ENCODE measurements at places on chromosomes 1 and 21.
A peak's percentile ranks its signal among the peaks of the same experiment; 100 is the strongest.

GRCh38 chr1:234400773-234401172, 27.5 kb downstream of the COA6 start:
- no peak for DNase-seq

GRCh38 chr1:44103270-44104131, 15.1 kb upstream of the KLF17 start:
- DNase-seq = no peak

DNA sequence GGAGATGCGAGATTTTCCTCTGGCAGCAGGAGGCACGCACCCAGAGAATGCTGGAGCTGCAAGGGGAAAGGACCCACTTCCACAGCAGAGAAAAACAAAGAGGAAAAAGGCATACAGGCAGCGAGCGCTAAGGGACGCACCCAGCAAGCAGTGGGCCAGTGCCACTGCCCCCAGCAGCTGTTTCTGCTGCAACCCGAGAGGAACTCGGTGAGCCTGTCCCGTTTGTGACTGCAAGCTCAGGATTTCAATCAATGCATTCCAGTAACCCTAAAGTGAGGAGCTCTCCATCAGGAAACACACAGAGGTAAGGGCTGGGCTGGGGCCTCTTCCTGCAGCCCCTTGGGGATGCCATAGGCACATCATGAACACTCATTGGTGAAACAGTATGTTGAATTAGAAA, 58.7 kb downstream of the ACP6 start:
- no peak for DNase-seq

DNA sequence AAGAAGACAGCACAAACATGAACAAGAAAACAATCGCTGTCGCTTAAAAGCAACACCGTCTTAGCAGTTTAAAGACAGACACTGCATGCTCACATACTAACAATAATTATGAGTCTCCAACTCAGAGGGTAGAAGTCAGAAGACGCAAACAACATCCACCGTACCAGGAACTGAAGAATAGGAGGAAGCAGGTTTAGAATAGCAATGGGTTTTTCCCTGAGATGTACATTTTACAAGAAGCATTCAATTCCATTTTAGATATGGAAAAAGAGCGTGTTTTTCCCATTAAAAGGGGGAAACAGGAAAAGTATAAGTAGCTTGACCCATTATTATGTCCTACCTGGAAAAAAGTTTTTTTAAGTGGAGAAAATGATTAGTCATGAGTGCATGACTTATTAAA, 34.5 kb upstream of the KCNE1 start:
- DNase-seq = no peak

DNA sequence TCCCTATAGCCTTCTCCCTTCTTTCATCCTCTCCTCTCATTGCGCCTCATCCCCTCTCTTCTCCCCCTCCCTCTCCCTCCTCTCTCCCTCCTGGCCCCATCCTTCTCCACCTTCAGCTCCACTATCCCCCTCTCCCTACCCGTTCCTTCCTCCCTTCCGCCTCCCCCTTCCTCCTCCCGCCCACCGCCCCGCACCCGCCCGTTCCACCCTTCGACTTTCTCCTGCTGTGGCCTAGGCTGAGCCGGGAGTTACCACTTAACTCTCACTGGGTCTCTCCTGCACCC, 1.6 kb downstream of the NPR1 start:
- DNase-seq = no peak

GRCh38 chr1:221040101-221040500, 160.9 kb downstream of the HLX start:
- DNase-seq = no peak

GRCh38 chr1:226738421-226738994, 574 bp downstream of the ITPKB start:
- DNase-seq = no peak

DNA sequence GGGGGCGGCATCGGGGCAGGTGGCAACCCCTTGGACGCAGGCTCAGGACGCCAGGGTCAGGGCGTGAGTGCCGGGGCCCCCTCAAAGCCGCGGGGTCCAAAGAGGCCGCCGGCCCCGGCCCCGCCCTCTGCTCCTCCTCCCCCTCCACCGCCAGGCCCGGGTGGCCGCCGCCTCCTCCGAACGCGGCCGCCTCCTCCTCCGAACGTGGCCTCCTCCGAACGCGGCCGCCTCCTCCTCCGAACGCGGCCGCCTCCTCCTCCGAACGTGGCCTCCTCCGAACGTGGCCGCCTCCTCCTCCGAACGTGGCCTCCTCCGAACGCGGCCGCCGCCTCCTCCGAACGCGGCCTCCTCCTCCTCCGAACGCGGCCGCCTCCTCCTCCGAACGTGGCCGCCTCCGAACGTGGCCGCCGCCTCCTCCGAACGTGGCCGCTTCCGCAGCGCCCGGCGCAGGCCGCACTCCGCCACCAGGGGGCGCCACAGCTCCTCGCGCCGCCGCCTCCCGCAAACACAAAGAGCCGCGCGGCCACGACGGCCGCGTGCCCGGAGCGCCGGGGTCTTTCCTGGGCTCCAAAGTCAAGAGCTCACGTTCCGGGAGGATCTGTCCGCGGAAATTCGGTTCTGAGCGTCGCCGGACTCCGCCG, 19.3 kb upstream of the SAMD11 start:
- DNase-seq = peak; percentile 80

DNA sequence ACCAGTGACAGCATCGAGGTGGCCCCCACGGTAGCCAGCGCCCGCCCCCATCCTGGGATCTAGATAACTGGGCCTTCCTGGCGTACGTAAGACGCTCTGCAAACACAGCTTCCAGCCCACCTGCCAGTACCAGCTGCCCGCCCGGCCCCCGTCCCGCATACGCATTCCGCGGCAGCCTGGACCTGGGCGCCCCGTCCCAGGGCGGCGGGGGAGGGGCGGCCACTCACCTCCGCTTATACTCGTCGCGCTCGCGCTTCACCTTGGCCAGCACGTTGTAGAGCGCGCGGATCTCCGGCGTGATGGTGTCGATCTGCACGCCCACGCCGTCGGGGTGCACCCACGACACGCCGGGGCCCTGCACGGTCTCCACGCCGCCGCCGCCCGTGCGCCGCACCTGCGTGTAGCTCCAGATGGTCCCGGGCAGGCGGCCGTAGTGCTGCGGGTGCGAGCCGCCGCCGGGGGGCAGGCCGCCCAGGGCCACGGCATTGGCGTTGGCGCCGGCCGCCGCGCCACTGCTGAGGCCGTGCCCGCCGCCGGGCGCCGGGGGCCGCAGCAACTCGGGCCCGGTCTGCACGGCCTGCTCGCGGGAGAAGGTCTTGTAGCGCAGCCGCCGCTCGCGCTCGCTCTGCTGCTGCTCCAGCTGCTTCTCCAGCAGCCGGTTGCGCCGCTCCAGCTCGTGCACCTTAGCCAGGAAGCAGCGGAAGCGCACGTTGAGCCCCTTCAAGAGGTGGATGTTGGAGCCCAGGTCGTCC, 859 bp downstream of the IFFO2 start:
- peak; percentile 53 for DNase-seq

GRCh38 chr1:34404804-34405203, 228.1 kb downstream of the C1orf94 start:
- no peak for DNase-seq

DNA sequence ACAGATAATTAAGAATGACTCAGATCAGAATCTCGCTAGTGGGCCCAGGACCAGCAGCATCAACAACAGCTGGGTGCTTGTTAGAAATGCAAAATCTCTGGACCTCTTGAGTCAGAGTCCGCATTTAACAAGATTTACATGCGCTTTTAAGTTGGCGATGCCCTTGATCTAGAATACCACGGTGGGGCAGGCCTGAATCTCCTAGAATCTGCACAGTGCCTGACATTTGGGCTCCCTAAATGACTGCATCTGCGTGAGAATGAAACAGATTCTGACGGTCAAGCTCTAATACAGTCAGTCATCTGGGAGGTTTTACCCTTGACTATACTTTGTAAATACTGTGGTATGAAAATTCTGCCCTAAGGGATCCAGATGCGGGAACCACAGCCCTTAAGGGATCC, 17.2 kb upstream of the RAB29 start:
- DNase-seq = no peak

- no peak for DNase-seq
Measured at GRCh38 chr1:30446508-30446907, 276.9 kb downstream of the MATN1 start.

DNA sequence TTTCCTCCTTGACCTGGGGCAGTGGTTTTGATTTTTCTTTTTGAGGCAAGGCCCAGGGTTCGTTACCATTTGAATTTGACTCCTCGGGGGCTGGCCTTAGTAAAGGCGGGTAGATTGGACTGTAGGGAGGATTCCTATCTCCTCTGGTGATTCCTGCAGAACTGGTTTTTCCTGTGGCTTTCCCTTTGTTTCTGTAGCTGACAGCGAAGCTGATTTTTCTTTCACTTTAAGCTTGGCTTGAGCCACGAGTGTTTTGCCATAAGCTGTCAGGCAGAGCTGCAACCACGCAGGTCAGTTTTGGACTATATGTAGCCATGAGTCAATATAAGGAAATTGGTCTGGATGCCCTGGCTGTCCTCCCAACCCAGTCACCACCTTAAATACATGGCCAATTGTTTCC, 28.7 kb upstream of the KCNJ15 start:
- DNase-seq = no peak

DNA sequence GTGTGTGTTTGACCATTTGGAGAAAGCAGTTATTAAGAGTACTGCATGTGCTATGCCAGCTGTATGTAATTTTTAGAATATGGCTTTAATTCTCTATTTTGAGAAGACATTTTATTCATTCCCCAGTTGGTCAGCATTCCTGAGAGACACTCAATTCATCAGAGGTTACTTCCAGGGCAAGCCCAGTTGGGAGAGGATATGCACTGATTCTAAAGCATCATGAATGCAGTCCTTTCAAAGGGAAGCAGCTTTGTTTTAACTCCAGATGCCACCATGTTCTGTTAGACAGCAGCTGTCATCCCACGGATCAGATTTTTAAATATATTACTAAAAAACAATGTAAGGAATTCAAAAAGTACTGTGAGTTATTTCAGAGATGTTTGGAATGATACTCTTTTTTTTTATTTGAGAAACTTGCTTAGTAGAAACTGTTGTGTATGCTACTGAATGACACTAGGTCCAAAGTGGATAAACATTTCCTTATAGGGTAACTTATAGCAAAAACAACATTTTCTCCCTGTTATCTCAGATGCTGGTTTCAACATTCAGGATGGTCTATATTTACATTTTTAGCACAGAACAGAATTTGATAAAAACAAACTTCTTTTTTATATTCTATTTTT, 149.5 kb upstream of the B3GALT2 start:
- no peak for DNase-seq

All from activated T-helper 9 cell treated with anti-CD3 and anti-CD28 coated beads, Interleukin-2, amount 50 U/mL, for 16 hours (primary cell).